ENCODE measurements at places on chromosomes 2 and 18. TPM values are rescaled to one million over a fixed set of nuclear protein-coding genes. Genes with fewer than 3 reads are reported as not detected.

The SOCS6 gene
- total RNA-seq: not detected

The ALPI gene
- total RNA-seq: not detected

The EFR3B gene
- not detected for total RNA-seq

The PRKCE gene
- total RNA-seq: 50.2 TPM

The CIDEA gene
- total RNA-seq: not detected

The IRS1 gene
- 23.5 TPM for total RNA-seq

The AQP12B gene
- total RNA-seq: not detected

The YES1 gene
- not detected for total RNA-seq

The DNER gene
- not detected for total RNA-seq

- no peak for DNase-seq
Observed at GRCh38 chr2:188193230-188193629, 98.4 kb upstream of the GULP1 start.

DNA sequence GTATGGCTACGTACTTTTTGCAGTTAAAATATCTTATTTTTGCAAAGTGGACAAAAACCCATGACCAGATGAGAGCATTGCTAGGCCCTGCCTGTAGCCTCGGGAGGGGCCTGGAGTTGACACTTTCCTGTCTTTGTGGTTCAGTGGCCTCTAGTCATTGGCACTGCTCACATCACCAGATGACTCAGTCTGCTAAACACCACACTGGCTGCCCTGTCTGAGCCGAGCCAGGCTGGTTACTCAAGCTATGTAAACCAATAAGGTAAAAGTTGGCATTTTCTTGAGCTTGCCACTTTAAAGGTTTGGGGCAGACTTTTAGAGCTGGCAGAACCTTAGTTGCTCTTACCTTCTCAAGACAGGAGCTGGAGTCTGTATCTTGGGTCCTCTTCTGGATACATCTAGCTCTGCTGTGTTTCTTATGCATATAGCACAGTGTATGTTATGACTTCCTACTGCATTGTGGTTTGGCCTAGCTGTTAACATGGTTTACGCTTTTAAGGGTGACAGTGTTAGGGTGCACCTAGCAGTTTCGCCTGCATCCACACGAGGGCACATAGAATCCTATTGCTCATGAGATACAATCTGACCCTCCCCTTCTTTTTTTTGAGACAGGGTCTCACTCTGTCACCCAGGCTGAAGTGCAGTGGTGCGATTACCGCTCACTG, 76.4 kb downstream of the AP1S3 start:
- peak; percentile 56 for DNase-seq

- DNase-seq: peak; percentile 27
Observed at GRCh38 chr2:3126171-3126910, 251.3 kb downstream of the EIPR1 start.

GRCh38 chr2:100425573-100426383, 8.3 kb upstream of the CHST10 start:
- DNase-seq: no peak

- no peak for DNase-seq
Observed at GRCh38 chr2:58756336-58756735, 515.2 kb upstream of the FANCL start.

GRCh38 chr2:134413430-134413829, 159.6 kb downstream of the MGAT5 start:
- no peak for DNase-seq

DNA sequence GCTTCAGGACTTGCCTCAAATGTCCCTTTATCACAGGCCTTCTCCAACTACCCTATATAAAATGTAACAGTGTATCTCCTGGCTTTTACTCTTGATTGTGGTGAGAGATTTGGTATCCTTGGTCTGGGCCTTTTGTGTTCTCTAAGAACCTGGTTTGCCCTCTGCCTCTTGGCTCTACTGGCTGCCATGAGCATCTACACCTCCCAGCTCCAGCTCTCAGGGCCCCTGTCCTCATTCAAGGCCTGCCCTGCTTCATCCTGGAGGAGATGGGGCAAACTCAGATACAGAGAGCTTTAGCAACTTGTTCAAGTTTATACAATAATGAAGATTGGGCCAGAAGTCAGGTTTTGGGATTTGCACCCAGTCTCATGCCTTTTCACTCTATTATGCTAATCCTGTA, 45.0 kb downstream of the QPCT start:
- no peak for DNase-seq

GRCh38 chr2:164952057-164952702, 3.1 kb downstream of the SLC38A11 start:
- no peak for DNase-seq

- no peak for DNase-seq
Observed at GRCh38 chr2:29281086-29281915, 166.1 kb downstream of the CLIP4 start.

GRCh38 chr2:230131366-230131765, 62.6 kb upstream of the SLC16A14 start:
- no peak for DNase-seq

GRCh38 chr2:220510668-220511067, 883.2 kb downstream of the SLC4A3 start:
- DNase-seq: no peak

- DNase-seq: peak; percentile 20
Observed at GRCh38 chr2:165173215-165173614, 30.6 kb downstream of the SCN3A start.

GRCh38 chr2:160467086-160467485, 26.5 kb downstream of the RBMS1 start:
- DNase-seq: no peak

GRCh38 chr2:30705056-30705455, 102.2 kb downstream of the CAPN13 start:
- no peak for DNase-seq

DNA sequence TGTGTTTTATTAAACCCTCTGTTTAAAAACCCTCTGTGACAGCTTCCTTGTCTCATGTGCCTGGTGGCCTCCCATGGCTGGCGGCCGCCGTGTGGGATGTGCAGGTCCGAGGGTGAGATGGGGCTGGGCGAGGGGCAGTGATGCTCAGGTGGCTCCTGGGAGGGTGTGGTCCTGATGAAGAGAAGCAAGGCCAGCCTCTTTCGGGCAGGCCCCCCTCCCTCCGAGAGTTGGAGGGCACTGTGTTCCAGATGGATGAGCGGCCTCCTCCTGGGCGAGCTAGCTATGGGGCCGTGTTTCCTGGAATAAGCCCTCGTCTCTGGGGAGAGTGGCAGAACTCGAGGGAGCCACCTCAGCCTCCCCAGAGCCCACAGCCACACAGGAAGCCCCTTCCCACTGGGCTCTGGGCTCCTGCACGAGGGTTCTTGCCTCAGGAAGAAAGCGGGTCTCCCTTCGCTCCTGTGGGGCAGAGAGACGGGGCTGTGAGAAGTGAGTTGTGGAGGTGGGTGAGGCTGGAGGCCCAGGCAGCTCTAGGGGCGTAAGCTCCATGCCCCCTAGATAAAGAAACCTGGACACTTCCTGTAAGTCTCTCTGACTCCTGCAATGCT, 72.1 kb downstream of the ASB1 start:
- DNase-seq: no peak

GRCh38 chr18:70154591-70155194, 50.8 kb downstream of the RTTN start:
- DNase-seq: no peak

- DNase-seq: no peak
Observed at GRCh38 chr2:15663802-15664201, 72.1 kb downstream of the DDX1 start.

- no peak for DNase-seq
Observed at GRCh38 chr18:45760462-45761036, 36.6 kb downstream of the SLC14A1 start.

DNA sequence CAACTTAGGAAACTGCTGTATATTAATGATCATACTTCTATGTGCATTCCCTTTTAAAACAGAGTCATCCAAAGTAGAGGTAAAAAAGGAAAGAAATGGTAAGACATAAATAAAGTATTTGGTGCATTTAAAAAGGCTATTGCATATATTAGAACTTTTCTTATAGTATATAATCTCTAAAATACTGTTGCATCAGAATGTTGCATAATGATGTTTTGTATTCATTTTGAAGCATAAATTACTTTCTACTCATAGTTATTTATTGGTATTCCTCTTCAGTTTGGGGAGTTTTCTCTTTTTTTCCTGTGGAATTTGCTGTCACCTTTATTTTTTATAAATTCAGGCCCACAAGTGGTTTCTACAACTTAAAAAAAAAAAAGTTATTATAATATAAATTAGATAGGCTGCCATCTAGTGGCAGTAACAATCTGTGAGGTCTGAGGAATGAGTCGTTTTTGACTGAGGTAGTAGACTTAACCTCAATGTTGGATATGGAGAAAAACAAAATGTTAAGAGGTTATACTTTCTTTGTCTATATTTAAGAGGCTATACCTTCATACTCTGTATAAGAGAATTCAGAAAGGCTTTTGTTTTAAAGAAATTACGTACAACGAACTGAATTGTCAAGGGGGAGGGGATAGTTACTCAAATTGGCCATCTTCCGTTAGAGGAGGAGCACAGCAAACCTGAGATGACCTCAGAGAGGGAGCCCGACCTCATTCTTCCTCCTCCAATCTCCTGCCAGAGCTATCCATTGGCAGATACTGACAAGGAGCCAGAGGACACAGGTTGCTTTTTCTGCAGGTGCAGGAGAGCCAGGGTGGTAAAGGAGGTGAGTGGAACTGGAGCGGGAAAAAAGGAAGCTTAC, 23.8 kb downstream of the ANKAR start:
- DNase-seq: peak; percentile 70

GRCh38 chr2:217085543-217085942, 225.7 kb upstream of the TNP1 start:
- DNase-seq: no peak
